Hepatic stellate cell (primary cell): ENCODE measurements at places on chromosomes 13 and 19.

DNA sequence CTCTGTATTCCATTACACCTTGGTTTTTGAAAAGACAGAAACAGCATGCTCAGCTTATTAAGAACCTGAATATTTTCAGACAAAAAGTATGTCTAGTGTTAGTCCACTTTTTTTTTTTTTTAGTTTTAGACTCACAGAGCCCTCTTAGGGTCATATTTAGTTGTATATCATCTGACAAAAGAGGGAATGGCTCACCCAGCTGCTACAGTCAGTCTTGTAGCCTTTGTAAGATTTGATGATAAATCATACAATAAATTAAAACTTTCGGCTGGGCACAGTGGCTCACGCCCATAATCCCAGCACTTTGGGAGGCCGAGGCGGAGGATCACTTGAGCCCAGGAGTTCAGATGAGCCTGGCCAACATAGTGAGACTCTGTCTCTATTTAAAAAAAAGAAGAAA, 43.7 kb upstream of the LDLR start:
- DNase-seq: no peak

DNA sequence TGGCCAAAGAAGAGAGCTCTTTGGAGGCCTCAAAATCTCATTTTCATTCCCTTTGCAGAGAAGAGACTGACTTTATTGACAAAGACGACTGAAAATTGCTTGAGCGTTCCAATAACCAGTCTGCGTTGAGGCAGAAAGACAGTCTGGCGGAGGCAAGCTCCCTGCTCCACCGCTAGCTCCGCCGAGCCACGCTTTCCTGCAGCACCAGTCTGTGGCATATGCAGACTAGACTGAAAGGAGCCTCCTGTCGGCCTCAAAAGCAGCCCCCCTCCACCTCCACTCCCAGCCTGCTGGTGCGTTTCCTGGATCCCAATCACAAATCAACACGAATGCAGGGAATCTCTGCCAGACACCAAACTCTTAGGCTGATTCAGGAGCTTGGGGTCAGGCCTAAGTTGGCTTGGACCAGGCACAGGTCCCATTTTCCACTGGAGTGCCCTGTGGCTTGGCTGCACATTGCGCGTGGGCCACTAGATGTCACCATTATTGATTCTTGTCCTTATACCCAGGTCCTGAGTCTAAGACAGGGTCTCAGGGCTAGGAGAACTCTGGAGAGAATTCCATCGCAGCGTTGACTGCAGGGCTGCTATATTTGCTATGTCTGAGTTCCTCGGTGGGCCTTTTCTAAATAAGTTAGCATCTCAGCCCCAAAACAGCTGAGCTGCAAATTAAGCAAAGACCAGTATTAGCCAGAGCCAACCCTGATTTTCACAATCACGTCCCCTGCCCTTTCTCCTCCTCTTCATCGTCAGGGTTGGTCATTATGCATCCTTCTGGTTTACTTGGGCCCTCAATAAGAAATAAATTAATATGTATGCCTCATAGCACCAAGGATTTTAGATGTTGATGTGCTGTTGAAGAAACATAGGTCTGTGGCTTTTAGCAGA, 5.2 kb upstream of the ZNF507 start:
- peak; percentile 60 for DNase-seq

- no peak for DNase-seq
Measured at GRCh38 chr19:4493104-4493928, 21.2 kb downstream of the HDGFL2 start.

DNA sequence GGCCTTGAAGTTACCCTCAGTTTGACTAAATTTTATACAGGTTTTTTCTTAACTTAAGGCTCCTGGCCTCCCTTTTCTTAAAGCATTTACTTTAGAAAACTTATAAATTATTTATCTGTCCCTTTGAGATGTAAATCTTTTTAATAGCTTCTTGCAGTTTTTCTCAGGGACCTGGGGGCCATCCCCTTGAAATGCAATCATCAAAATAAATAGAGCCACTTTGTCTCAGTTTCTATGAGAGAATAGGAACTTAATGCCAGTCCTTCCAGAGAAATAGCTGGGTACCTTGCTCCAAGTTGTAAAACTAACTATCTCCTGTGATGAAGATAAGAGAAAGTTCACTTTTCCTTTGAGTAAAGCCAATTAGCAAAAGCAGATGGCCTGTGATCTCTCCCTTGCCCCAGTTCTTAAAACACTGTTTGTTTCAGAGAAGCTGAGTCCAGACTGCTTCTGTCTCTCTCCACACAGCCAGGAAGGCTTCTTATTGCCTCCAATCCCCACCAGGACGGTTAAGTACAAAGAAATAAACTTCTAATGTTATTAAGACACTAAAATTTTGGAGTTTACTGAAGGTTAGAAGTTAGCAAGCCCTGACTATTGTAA, 913.1 kb downstream of the OLFM4 start:
- no peak for DNase-seq

- peak; percentile 60 for DNase-seq
Measured at GRCh38 chr19:47020992-47021496, 1.4 kb downstream of the NPAS1 start.

- DNase-seq: no peak
Measured at GRCh38 chr13:103325672-103326071, 259.5 kb upstream of the SLC10A2 start.

GRCh38 chr19:51120160-51120559, 4.5 kb upstream of the SIGLEC9 start:
- no peak for DNase-seq

- DNase-seq: no peak
Measured at GRCh38 chr13:101218484-101218883, 197.8 kb downstream of the NALCN start.

GRCh38 chr19:51421229-51422052, 4.0 kb upstream of the SIGLEC10 start:
- DNase-seq: no peak

DNA sequence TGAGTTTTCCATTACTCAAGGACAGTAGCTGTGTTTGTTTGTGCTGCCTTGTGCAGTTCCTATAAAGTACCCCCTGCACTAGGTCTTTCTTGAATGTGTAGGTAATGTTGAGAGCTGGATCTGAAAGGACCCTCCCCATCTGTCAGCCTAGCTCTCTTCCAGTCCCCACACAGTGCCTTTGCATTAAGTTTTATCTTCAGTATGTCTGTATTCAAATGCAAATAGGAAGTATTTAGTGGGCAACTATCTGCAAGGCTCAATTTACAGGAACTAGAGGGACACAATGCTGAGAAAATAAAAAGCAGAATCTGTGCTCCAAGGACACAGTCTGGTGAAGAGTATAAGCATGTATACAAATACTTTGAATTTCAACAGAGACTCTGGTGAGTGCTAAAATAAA, 558.5 kb downstream of the RFC3 start:
- no peak for DNase-seq

- no peak for DNase-seq
Measured at GRCh38 chr13:113057084-113057483, 48.5 kb upstream of the F7 start.

GRCh38 chr13:40113643-40114304, 458.3 kb downstream of the COG6 start:
- no peak for DNase-seq
